ENCODE measurements at places on chromosomes 16 and 17.

DNA sequence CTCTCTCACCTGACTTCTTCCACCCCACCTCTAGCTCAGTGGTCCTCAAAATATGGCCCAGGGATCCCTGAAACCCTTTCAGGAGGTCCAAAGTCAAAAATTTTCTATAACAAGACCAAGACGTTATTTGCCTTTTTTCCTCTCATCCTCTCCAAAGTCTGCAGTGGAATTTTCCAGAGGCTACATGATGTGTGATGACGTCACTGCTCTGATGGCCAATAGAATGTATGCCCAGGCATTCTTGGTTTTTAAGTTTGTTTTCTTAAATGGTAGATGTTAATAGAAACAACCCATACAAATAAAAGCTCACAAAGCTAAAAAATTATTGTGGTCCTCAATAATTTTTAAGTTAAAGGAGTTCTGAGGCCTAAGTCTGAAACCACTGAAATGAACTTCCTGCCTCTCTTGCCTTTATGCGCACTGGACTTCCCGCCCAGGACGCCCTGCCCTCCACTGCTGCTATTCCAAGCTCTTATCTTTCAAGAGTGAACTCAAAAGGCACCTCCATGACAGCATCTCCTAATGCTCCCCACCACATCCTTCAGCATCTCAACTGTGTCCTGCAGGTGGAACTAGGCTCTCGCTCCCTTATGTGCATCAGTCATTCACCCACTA lies 13.5 kb downstream of the UBE2O start:
- no peak for DNase-seq

GRCh38 chr16:21125191-21125590 lies 25.5 kb downstream of the DNAH3 start:
- DNase-seq: no peak

DNA sequence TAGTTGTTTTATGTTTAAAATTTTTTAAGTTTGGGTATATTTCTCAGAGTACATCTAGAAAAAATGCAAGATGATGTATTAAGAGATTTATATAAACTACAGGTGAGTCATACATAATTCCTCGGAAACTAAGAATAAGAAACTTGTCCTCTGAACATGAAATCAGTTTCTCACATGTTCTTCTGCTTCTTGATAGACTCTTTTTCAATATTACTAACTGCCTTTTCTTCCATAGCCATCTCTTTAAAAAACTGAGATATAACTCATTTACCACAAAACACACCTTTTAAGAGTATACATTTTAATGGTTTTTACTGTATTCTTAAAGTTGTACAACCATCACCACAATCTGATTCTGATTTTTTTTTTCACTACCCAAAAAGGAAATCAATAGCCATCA lies 238.4 kb upstream of the AXIN2 start:
- DNase-seq: no peak

- DNase-seq: peak; percentile 91
Observed at GRCh38 chr16:57810197-57811031, 8.1 kb upstream of the KIFC3 start.

GRCh38 chr17:29149431-29150064 lies 30.6 kb downstream of the MYO18A start:
- no peak for DNase-seq

DNA sequence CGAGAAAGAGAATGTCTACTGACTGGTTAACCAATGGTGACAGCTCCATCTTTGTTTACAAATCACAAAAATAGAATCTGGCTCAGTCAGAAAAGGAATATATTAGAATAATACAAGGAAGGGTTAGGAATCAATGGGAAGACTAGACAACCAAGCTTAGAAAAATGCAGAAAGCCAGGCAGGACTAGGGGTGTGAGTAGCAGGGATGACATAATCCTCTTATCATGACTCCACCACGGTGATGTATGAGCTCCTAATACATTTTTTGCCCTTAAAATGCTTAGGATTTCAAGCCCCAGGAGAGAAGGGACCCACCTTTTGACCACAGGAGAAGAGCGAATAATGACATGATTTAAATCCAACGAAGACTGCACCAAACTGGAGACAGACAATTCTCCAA lies 252.3 kb downstream of the CHD9NB start:
- DNase-seq: no peak

DNA sequence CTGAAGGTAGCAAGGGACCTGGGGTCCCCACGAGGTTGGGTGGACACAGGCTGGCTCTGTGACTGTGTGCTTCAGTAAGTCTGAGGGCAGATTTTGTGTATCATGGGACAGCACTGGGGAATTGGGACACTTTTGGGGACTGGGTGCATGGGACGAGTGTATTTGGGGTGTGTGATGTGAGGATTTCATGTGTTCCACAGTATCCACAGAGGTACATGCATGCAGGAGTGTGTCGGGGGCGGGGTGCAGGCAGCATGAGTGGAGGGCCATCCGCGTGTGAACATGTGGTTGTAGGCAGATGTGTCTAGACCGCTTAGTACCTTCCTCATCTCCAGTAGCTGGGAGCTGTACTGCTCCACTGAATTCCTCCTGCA lies 1.1 kb upstream of the DLX3 start:
- no peak for DNase-seq

DNA sequence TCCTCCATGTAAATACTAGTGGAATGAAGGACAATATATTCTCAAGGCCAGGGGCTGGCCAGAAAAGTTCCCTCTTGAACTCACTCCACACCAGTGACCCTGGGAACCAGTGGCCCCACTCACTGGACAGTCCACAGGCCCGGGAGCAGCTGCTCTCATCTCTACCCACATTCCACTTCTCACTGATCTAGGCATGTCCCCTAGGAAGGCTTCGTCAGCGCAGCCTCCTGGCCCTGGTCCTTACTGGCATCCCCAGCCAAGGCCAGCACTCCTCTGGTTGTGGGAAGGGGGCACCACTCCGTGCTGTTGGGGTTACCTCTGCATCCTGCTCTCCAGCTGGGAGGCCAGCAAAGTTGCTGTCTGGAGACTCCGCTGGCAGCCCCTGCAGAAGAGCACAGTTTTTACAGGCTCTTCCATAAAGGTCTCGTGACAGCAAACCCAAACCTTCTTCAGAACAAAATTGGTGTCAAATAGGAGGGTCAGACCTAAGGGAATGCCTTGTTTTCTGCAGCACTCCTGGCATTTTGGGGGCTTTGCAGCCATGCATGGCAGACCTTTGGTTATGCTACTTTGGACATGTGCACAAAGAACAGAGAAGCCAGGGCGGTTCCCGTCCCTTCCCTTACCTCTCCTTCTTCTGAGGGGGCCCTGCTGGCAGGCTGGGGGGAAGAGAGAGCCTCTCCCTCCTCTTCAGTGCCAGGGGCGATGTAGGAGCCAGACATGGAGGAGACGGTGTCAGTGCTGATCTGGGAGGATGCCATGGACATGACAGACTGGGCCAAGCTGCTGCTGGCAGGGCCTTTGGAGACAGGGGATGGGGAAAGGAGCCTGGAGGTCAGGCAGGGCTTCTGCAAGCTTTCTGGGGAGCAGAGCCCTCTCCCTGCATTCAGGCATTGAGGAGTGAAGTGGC lies 14.1 kb upstream of the FOXJ1 start:
- no peak for DNase-seq

- no peak for DNase-seq
Observed at GRCh38 chr16:89303617-89304016, 86.1 kb downstream of the ZNF778 start.

DNA sequence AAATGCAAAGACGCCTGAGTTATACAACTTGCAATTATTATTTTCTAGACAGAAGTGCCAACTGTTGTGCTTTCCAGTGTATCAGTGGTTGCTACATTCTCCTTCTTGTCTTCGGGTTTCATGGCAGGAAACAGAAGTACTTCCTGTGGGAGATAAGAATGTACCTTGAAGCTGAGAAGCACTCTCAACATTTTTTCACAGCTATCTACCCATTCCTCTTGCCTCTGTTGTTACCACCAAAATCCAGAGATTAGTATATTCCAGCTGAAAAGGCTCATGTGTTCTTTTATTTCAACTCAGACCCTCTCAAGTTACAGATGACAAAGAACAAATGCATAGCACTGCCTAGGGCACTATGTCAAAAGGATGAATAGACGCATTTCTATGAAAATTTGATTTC lies 4.8 kb upstream of the ADAT1 start:
- peak; percentile 35 for DNase-seq

DNA sequence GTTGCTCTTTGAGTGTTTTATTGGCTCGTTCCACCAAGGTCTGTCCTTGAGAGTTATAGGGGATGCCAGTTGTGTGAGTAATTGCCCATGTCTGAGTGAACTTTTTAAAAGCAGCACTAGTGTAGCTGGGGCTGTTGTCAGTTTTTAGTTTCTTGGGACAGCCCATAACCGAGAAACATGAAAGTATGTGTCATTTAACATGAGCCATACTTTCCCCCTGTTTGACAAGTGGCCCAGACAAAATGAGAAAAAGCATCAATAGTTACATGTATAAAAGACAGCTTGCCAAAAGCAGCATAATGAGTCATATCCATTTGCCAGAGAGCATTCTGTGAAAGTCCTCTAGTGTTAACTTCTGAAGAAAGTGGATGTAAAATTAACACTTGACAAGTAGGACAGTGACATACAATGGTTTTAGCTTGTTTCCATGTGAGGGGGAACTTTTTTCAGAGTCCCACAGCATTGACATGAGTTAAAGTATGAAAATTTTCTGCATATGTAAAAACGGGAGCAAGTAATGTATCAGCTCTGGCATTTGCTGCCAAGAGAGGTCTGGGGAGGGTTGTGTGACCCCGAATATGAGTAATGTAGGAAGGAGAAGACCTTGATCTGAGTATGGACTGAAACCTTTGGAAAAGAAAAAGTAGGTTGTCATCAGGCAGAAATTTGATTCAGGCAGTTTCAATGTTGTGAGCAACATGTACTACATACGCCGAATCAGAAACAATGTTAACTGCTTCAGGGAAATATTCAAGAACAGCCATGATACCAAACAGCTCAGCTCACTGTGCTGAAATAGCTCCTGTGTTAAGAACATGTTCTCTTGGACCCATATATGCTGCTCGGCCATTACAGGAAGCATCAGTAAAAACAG lies 56.8 kb upstream of the ARL4D start:
- DNase-seq: no peak

- DNase-seq: no peak
Observed at GRCh38 chr16:88416686-88417085, 33.9 kb downstream of the ZNF469 start.

GRCh38 chr16:86632206-86632605 lies 53.9 kb downstream of the FOXL1 start:
- no peak for DNase-seq

GRCh38 chr17:5500589-5501391 lies 14.4 kb downstream of the MIS12 start:
- DNase-seq: peak; percentile 89

GRCh38 chr16:30458561-30459394 lies 13.1 kb upstream of the SEPHS2 start:
- DNase-seq: peak; percentile 79

DNA sequence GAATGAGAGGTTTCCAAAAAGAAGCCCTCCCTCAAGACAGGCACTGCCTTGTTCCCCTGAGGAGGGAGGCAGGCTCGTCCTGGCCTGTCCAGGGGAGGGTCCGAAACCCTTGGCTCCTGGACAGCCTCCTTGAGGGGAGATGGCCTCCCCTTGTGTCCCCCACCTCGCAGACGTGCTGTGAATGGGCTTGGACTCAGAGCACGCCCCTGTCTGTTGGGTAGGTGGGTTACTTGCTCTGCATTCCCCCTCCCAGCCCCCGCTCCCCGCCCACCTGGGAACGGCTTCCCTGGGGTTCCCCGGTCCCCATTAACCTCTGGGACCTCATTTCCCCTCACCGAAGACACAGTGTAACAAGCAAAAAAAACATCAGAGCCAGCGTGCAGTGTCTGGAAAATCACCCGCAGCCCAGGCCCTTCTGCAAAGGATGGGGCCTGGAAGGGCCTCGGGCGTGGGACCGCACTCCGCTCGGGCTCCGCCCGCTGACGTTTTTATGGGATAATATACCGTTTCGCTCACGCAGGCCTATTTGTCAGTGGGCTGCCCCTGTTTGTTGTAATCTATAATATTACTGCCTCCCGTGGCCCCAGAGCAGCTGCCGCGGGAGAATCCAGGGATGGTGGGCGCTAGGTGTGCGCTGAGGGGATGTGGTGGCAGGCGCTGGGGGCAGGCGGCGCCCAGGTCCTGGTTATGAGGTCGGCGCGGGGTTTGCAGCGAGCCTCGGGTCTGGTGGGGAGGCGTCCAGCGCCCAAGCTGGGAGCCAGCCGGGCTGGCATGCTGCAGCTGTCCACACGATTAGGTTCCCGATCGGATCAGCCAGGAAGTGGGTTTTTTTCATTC lies 11.1 kb downstream of the BAHCC1 start:
- no peak for DNase-seq

DNA sequence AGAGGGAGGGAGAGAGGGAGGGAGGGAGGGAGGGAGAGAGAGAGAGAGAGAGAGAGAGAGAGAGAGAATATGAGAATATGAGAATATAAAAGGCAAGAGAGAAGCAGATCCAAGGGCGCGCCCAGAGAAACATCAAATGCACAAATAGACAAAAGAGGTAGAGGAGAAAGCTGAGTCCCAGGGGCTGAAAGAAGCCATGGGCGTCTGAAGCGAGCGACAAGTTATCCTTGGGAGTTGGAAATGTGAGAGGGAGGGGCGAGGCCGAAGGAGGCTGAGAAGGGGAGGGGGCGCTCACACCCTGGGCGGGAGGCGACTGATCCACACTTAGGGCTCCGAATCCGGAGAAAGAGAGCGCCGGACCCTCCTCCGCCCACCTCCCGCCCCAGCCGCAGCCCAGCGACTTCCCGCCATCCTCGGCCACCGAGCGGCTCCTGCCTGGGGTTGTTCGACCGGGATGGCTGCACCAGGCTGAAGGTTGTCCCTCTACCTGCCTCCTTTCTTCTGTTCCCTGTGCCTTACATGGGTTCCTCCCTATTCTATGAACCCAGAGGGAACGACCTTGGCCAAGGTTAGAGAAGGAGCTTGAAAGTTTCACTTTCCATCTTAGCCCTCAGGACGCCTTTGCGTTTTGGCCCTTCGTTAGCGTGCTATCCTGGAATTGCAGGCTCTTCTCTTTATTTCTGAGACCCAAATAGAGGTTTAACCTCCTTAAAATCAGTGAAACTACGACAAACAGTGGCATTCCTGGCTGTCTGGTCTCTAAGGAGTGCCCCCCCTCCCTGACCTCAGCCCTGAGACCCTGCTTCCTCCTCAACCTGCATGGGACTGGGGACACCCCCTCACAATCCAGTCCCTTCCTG lies 21.2 kb upstream of the HOXB9 start:
- no peak for DNase-seq

GRCh38 chr17:47813512-47814031 lies 8.0 kb downstream of the OSBPL7 start:
- DNase-seq: no peak

- DNase-seq: no peak
Observed at GRCh38 chr16:77788181-77789084, at the start of gene VAT1L. VAT1L (plus strand) TSS chr16:77788564; CDS start chr16:77788683, 119 bp downstream.

GRCh38 chr17:55442953-55443683 lies 21.5 kb upstream of the MMD start:
- DNase-seq: no peak

DNA sequence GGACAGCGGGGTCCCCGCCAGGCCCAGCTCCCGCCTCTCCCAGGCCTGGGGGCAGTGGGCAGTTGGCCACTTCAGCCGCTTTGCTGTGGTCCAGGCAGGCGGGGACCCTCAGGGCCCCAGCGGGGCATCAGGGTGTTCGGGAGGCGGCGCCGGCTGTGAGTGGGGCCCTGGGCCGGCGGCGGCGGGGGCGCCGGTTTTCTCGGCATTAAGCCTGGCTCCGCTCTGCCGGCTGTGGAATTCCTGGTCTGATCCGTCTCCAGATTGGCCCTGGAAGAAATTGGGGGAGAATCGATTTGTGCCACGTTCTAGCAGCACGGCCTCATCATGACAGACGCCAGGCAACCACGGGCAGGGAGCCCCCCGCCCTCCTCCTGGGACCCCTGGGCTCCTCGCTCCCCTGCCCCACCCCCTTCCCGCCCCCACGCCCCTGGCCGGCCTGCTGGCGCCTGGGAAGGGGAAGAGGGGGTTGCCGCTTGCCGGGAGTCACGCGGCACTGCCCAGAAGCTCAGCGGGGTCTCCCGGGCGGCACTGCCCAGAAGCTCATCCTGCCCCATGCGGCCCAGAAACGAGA lies 28.6 kb upstream of the SSTR5 start:
- no peak for DNase-seq

Measured in CD4-positive, alpha-beta memory T cell (primary cell).